ENCODE measurements at places on chromosomes 1 and 21.

DNA sequence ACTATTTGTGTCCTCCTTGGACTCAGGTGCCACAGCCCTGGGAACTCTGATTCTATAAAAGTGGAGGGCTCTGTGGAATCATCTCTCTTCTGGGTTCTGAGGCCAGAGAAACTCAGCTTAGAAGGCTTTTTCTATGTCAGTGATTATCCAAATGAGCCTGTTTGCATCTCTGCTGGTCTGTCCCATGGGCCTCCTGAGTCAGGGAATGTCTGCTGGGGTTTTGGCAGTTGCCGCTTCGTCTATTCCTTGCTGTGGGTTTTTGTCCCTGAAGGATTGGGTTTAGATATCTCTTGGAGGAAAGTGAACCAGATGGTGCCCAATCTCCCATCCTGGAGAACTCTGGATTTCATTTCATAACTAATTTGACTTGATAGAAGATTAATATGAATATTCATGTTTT lies 297.6 kb downstream of the HHAT start:
- no peak for DNase-seq

DNA sequence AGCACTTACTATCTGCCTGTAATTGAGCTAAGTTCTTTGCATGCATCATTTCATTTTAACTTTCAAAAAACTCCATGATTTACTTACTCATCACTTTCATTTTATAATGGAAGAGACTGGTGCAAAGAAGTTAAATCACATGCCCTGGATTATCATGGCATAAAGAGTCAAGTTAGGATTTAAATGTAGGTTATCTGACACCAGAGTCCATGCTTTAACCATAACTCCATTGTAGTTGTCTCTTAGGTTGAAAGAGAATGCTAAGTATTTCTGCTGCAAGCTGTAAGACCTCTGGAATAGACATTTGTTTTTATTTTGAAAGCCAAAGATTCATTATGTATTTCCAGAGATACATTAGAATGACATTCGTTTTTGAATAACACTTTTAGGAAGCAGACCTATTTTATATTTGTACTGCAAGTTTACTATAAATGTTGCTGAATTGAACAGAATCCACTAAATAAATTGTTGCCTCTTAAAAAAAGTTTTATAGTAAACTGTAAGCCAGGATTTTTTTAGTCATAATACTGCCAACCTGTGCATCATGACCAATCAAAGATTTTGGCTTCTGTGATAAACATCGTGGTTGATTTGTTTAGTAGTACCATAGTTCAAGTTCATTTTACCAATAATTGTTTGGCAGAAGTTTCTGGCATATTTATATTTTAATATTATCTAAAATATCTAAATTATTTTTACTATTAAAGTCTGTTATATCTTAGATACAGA lies 26.1 kb downstream of the CFH start:
- DNase-seq = no peak

- peak; percentile 34 for DNase-seq
Measured at GRCh38 chr21:38027901-38028498, 111.7 kb upstream of the KCNJ6 start.

GRCh38 chr1:156391701-156392100 lies 22.7 kb downstream of the RHBG start:
- DNase-seq = no peak

- DNase-seq = no peak
Measured at GRCh38 chr1:163084330-163084729, 15.2 kb downstream of the RGS4 start.

GRCh38 chr1:39361446-39361845 lies 130.0 kb upstream of the BMP8A start:
- DNase-seq = no peak

DNA sequence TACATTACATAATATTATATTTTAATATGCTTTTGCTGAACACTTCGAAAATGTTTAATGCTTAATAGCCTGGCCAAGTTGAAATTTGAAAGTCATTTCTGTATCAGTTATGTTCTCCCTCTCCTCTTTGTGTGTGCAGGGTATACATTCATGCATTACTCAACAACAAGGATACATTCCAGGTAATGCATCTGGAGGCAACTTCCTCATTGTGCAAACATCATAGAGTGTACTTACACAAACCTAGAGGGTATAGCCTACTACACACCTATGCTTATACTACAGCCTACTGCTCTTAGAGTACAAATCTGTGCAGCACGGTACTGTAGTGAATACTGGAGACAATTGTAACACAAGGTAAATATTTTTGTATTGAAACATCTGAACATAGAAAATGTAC lies 407.3 kb downstream of the MRPL39 start:
- no peak for DNase-seq

DNA sequence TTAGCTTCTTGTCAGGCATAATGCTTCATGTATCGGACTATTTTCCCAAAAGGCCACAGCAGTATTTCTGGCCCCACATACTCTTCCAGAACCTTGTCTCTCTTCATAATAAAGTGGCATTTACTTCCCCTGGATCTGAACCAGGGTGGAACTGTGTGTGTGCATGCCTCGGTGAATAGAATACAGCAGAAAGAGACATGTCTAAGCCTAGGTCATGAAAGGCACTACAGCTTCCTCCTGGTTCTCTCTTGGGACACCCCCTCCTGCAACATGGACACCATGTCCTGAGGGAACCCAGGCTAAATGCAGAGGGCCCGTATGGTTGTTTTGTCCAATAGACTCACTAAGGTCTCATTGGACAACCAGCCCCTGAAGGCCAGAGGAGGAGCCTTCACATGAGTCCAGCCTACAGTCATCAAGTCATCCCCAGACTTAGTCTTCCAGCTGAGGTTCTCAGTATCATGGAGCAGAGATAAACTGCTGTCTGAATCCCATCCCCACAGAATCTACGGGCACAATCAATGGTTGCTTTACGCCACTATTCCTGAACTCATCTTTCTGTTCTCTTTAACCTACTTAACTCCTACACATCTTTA lies 35.0 kb downstream of the USP24 start:
- no peak for DNase-seq

DNA sequence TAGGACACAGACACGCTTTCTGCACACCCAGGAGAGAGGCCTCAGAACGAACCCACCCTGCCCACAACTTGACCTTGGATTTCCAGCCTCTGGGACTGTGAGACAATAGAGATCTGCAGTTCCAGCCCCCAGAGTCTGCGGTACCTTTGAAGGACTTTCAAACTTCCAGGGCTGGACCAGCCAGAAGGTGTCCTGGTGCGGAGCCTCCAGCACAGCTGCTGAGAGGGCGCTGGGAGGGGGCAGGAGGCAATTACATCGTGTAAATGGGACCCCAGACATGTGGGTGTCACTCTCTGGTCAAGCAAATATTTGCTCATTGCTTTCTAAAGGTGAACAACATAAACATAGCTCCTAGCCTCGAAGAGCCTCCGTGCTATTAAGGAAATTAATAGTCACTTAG lies 58.7 kb upstream of the ACTRT2 start:
- no peak for DNase-seq

DNA sequence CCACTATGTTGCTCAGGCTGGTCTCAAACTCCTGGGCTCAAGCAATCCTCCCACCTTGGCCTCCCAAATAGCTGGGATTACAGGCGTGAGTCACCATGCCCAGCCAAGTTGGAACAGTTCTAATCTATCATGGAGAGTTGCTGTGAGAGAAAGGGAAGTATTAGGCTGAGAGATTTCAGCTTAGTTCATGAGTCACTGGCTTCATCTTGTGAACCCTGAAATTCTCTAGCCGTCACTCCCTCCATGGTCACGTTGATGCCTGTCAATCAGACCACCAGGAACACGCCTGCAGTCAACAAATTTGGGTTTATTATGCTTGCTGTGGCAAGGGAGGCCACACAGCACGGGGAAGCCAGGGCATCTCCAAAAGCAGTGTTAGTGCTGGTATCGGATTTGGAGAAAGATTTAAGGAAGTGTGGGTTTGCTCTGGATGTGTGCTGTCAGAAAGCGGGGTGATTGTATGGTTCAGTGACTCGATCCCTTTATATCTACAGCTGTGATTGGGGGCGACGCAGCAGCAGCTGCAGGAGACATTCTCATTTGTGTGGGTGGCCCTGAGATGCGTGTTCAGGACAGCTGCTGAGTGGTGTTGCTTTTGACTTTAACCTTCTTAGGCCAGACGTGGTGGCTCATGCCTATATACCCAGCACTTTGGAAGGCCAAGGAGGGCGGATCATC lies 18.7 kb downstream of the UQCRHL start:
- no peak for DNase-seq

GRCh38 chr1:168084396-168085231 lies 52.1 kb downstream of the GPR161 start:
- no peak for DNase-seq

DNA sequence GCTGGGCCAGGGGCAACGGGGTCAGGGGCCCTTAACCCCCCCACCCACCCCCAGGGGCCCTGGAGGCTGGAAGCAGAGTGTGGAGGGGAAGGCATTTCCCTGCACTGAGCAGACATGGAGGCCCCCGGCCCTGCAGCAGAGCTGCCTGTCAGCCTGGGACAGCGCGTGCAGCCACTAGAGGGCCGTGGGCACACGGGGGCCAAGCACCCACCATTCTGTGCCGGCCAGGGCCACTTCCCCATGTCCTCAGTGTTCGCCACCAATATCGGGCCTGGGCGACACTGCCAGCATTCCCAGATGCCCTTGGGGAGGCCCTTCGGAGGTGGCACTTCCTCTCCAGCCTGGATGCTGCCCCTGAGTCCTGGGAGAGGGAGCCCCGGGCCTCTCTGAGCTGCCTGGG lies 23.2 kb upstream of the ARHGEF16 start:
- no peak for DNase-seq

DNA sequence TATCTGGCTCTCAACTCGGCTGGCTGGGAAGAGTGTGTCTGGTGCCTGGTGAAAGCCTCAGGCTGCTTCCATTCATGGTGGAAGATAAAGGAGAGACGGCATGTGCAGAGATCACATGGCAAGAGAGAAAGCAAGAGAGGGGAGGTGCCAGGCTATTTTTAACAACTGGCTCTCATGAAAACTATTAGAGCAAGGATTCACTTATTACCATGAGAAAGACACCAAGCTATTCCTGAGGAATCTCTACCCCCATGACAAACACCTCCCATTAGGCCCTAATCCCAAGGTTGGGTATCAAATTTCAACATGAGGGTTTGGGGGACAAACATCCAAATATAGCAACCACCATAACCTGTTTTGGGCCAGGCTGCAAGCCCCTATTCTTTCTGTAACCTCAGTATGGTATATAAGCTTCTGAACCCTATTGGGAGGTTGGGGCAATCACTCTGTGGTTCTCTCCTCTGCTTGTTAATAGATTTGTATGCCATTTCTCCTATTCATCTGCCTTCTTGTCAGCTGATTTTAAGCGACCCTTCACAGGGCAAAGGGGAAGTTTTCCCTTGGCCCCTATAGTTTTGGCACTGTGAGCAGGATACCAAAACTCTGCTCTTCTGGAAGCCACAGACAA lies 179.0 kb upstream of the TNR start:
- no peak for DNase-seq

- no peak for DNase-seq
Measured at GRCh38 chr1:49026230-49026811, 249.6 kb upstream of the BEND5 start.

DNA sequence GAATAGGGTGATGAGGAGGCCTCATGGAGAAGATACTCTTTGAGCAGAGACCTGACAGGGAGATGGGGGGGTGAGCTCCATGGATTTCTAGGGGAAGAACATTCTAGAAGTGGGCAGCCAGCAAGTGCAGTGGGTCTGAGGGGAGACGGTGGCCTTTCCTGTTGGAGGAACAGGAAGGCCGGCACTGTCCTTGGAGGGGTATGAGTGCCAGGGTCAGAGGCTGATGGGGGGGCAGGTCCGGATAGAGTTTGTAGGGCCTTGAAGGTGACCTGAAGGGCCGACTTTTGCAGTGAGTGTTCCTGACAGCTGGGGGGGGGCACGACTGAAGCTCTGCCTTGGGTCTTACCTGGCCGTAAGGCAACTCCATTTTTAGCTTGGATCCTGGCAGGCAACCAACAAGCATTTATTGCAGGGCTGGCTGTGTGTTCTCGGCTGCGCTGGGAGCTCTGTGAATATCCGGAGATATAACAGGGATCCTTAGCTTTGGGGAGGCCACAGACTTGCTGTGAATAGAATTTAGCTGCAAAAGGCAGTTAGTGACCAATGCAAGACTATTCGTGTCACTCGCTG lies 130.6 kb downstream of the MRPS6 start:
- DNase-seq = no peak

GRCh38 chr1:102420034-102420433 lies 423.3 kb upstream of the OLFM3 start:
- DNase-seq = no peak

- DNase-seq = no peak
Measured at GRCh38 chr1:110347182-110347893, 8.2 kb downstream of the RBM15 start.

DNA sequence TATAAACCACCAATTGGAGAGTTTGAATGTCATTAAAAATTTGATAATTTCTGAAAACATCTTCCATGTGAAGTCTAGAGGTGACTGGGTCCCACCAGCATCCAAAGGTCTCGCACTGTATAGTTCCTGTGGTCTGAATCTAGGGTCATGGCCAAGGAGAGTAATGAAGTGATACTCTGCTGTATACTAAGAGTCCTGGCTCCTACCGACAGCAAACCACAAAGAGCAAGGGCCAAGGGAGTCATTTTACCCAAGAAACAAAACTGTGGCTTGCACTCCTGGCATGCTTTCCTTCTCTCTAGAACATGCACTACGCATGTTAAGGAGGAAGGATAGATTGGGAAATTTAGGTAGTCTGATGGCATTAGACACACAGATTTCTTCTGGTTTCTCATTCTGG lies 115.6 kb downstream of the BRINP2 start:
- DNase-seq = no peak

DNA sequence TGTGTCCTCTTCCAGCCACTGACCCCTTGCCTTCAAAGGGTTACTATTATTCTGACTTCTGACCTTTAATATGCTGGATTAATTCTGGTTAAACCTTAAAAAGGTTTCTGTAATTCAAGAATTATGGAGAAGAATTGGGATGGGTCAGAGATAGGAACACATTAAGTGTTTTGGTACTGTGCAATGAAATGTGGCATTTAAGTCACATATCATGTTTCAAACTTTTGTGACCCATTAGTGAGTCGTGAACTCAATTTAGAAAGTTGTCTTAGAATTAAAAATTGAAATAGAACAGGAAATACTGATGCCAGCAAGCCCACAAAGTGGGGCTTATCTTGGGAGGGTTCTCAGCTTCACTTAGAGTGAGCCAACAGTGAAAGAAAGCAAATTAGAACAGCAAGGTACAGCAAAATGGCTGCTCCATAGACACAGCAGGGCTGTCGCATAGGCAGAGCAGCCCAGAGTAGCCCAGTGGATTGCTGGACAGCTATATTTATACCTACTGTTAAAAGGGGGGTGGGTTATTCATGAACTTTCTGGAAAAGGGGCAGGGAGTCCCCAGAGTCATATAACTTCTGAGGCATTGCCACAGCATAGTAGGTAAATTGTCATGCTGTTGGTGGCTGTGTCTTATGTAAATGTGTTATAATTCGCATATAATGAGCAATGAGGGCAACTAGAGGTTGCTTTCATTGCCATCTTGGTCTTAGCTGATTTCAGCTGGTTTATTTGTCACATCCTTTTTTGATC lies 10.5 kb downstream of the SCP2 start:
- DNase-seq = no peak

- DNase-seq = no peak
Measured at GRCh38 chr1:37031429-37031828, 2.9 kb downstream of the GRIK3 start.

- DNase-seq = no peak
Measured at GRCh38 chr1:31295874-31296485, 608 bp downstream of the SNRNP40 start.

- DNase-seq = no peak
Measured at GRCh38 chr1:87511449-87511848, 182.8 kb downstream of the LMO4 start.

- DNase-seq = no peak
Measured at GRCh38 chr1:237327061-237327460, 285.1 kb downstream of the RYR2 start.

GRCh38 chr21:15079269-15079668 lies 14.5 kb upstream of the NRIP1 start:
- DNase-seq = no peak

Data from HS-5 (cell line).